ENCODE measurements at places on chromosomes 11 and 22.
A peak's percentile ranks its signal among the peaks of the same experiment; 100 is the strongest.

- no peak for DNase-seq
Measured at GRCh38 chr22:39133871-39134270, 18.6 kb downstream of the CBX7 start.

DNA sequence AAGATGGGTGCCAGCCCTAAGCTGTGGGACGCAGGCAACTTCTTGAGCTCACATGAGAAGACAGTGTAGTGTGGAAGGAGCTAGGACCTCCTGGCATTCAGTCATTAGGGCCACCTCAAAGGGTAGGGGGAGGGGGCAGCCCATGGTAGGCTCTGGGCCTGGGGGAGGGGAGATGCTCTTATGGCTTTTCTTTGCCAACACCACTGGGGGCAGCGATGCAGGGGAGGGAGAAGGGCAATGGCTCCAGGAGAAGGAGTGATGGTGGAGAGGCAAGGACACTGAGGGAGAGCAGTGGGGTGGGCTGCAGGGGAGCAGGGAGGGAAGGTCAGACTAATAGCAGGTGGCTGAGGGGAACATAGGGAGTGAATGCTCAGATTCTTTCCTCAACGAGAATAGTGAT lies 63.3 kb upstream of the SUSD2 start:
- DNase-seq = no peak

DNA sequence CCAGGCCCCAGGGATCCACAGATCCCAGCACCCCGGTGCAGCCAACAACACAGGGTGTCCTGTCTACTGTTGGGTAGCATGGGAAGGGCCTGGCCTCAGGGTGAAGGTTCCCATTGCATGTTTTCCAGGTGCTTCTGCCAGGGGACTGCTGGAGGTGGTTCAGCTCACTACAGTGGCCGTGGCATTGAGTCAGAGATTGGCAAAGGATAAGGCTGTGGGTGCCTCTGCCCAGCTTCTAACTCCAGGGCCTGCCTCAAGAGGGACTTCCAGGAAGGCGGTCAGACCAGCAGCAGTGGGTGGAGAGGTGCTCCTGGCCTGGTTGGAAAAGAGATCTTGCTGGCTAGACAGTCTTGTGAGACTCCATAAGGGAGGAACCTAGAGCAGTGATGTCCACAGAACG lies 20.9 kb downstream of the CSNK1E start:
- DNase-seq = no peak

DNA sequence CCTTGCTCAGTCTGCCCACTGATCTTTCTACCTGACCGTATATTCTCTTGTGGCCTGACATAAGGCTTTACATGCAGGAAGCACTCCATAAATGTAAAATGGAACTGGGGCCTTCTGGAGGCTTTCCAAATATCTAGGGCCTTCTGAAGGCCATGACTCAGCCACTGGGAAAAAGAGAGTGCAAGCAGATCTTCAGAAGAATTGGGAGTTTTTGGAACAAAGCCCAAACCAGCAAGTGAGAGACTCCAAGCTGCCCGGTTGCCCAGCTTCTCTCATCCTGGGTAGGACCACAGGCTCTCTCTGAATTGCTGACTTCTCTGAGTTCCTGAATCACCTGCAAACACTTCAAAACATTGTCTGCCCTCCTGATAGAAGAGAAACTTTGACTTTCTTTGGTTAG lies 107.9 kb upstream of the BMAL1 start:
- DNase-seq = no peak

- DNase-seq = no peak
Measured at GRCh38 chr11:8331767-8332166, 68.1 kb upstream of the LMO1 start.

DNA sequence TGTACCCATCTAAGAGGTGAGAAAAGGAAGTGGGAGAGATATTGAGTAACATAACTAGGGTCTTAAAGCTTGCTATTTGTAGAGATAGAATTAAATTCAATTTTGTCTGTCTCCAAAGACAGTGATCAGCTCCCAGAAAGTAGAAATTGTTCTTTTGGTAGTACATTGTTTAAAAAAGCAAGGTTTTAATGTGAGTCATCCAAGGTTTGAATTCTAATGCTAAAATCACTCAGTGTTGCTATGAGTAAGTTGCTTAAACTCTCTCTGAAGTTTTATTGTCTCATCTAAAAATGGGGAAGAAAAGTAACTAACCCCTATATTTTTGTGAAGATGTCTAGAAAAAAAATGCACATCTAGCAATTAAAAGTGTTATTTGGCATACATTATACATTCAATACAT lies 1004.5 kb upstream of the CCDC90B start:
- no peak for DNase-seq

DNA sequence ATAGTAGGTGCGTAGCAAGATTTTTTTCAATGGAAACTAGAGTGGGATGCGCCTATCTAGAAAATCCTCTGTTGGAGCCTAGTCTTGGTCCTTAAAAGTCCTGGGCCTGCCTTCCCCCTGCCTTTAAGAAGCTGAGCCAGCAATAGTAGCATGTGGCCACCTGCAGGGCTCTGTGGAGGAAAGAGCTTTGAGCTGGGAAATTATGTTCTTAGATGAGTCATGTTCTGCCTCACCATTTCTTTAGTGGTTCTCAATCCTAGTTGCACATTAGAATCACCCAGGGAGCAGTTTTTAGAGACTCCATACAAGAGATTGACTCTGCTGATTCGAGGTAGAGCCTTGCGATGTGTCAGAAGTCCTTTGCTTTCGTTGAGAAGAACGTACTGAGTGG lies 133.5 kb downstream of the COMMD9 start:
- no peak for DNase-seq

- DNase-seq = no peak
Measured at GRCh38 chr22:39773503-39773902, 120.1 kb downstream of the ENTHD1 start.

DNA sequence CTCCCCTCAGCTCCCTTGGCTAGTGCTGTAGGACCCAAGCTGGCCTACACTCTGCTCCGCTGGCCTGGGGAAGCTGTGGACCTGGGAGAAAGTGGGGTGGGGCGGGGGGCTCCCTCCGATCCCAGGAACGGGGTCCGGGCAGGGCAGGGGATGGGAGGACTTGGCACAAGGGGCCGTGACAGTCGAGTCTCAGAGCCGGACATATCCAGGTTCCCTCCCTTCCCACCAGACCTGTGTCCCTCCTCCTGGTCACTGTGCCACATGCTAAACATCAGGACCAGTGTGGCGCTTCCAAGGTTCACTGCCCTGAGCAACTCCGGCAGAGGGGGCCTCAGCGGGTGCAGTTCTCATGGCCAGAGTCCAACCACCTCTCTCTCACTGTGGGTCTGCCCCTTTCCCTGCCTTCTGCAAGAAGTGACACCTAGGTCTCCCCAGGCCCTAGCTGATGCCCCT lies 2.0 kb downstream of the DUSP8 start:
- no peak for DNase-seq

DNA sequence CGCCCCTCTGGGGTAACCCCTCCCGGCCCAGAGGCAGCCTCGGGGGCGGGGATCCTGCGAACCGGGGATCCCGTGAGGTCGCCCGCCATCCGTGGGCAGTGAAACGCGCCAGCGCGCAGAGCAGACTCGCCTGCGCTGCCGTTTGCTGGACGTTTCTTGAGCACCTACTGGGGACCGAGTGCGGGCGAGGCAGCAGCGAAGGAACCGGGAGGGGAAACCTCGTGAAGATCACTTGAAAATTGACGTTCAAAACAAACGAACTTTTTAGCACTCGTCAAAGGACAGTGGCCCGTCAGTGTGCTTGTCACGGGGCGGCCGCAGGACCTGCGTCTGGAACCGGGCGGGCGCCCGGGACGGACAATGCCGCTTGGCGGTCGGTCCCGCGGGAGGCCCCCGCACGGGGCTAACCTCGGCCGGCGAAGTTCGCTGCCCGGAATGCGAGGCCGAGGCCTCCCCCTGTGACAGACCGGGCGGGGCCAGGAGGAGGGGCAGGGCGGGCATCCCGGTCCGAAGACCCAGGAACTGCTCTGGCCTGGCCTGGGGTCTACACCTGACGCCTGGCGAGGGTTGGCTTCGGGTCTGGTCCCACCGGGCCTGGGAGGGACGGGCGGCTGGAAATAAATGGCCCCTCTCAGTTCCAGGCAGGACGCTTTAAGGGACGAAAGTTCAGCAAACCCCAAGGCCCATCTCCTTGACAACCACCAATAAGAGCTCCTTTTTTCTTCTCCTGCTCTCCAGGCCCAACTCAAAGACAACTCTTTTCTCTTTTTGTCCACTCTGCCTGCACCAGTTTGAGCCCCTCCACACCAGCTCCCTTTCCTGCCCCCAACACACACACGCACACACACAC lies 723 bp upstream of the SCUBE1 start:
- no peak for DNase-seq

GRCh38 chr22:24153959-24154358 lies 27.3 kb upstream of the SUSD2 start:
- no peak for DNase-seq

- DNase-seq = no peak
Measured at GRCh38 chr11:126491092-126491491, 135.6 kb downstream of the ST3GAL4 start.

GRCh38 chr22:34841331-34841771 lies 224.6 kb upstream of the ISX start:
- no peak for DNase-seq

- no peak for DNase-seq
Measured at GRCh38 chr11:86492370-86493010, 117.8 kb downstream of the CCDC81 start.

DNA sequence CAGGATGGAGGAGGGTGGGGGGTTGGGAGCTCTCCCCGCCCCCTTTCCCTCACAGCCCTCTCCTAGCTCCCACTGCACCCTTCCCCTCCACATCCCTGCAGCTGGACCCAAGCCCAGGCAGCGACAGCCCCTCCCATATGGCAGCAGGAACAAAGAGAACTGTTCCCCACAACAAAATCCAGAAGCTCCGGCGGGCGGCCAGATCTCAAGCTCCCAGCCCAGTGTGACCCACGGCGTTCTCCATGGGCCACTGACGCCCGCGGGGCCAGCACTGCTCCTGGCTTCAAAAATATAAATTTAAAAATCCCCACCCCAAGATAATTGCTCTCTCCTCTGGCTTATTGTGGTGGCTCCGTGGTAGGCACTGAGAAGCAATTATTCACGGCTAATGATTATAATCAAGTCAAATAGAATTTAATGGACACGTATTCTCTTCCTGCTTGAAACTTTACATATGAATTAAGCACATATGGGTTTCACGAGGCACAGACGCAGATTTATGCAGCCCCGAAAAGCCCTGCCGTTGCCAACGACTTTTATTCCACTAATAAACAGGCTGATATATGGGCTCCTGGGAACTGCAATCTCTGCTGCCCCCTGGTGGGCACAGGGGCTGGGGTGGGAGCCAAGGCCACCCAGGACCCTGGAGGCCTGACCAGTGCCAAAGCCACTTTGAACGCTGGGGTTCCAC lies 17.5 kb downstream of the MACROD1 start:
- DNase-seq = peak; percentile 83

DNA sequence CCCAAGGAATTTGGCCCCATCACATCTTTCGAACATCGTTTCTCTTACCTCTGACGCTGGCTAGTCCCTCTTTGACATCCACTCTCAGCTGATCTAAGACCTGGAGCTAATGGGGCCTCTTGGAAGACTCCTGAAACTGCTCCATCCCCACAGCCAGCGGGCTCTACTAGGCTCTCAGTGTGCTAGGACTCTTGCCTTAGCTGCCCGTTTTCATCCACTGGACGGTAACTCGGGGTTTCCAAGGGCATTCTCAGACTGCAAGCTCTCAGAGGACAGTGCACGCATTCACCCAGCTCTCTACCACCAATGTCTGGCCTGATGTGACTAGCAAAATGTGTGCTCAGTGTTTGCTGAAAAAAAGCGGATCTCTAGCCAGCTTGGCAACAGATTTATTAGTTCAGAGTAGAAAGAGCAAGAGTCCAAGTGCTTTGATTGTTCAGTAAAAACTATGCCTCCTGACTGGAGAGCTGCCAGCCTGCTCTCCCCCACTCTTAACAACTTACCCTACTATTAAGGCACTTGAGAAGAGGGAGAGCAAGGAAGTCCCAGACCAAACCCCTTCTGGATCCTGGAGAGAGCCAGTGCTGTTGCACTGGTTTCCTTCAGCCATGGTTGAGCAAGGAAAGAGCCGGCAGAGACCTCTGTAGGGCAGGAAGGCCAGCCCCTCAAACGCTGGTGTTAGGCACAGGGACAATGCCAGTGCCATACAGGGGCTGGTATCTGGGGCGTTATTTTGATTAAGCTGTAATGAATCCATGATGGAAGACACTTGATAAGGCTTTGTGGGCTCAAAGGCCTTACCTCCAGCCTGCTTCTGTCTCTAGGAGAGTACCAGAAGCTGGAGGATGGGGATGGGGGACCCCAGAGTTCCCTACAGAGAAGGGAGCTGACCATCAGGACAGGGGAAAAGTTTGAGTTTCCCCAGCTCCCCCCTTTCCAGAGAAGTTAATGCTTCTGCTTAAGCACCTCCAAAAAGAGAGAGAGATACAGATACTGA lies 9.2 kb downstream of the RELA start:
- peak; percentile 26 for DNase-seq

GRCh38 chr11:111922803-111923202 lies 4.1 kb downstream of the C11orf52 start:
- DNase-seq = no peak

Data from activated T-cell treated with anti-CD3 and anti-CD28 coated beads, Interleukin-2, amount 50 U/mL, for 48 hours (primary cell).